ENCODE measurements at places on chromosomes 11 and 22.

GRCh38 chr22:47549741-47550340 lies 787.4 kb downstream of the TBC1D22A start:
- no peak for DNase-seq

DNA sequence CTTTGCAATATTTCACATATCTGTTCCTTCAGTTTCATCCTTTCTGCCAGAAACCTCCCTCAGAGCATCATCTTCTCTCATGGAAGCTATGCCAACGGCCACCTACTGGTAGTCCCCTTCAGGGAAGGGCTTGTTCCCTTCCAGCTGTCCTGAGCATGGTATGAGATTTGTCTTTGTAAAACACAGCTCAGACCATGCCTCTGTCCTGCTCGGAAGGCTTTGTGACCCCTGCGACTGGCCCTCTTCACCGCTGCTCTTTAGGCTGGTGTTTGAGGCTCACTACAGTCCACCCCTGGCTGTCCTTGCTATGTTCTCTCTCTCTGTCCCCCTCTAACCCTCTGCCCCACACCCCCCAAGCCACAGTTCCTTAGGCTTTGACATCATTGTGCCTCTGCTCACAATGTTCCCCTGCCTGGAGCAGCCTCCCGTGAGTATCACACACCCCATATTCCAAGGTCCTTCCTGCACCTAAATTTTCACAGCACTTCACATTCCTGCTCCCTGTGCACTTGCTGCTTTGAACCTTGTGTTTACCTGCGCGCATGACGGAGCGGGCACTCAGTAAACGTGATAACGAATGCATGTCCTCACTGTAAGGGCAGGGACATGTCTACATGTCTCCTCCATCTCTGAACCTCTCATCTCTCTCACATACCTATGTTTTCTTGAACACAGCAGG lies 24.0 kb upstream of the ACER3 start:
- no peak for DNase-seq

GRCh38 chr11:124611064-124611463 lies at the start of gene PANX3:
PANX3 (plus strand) TSS chr11:124611428; CDS start chr11:124611557, 129 bp downstream.
- no peak for DNase-seq

DNA sequence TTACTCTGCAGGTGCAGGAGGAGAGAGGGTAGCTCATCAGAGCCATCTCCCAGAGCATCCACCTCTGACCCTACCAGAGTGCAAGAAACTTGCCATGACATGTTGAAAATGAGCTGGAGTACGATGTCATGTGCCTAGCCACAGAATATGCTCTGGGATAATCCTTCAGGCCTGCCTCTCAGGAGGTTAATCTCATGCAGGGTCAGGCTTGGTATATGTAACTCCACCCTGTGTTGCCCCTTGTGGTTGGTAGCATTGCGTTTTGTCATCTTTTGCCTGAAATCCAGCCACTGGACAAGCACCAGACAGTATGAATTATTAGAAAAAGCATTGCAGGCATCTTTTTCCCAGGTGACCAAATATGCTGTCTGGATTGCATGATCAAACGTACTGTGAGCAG lies 36.2 kb downstream of the CNTF start:
- no peak for DNase-seq

GRCh38 chr11:2256293-2256913 lies 14.0 kb downstream of the ASCL2 start:
- no peak for DNase-seq

- DNase-seq = no peak
These were observed 46.3 kb upstream of the ANO1 start for GRCh38 chr11:70031631-70032469.

All from stimulated activated naive CD4-positive, alpha-beta T cell treated with Interleukin-2 at 50 U/mL for 16 hours (primary cell).